ENCODE measurements at places on chromosomes 4 and X. TPM values are rescaled to one million over a fixed set of nuclear protein-coding genes. Genes with fewer than 3 reads are reported as not detected.
A peak's percentile ranks its signal among the peaks of the same experiment; 100 is the strongest.

DNA sequence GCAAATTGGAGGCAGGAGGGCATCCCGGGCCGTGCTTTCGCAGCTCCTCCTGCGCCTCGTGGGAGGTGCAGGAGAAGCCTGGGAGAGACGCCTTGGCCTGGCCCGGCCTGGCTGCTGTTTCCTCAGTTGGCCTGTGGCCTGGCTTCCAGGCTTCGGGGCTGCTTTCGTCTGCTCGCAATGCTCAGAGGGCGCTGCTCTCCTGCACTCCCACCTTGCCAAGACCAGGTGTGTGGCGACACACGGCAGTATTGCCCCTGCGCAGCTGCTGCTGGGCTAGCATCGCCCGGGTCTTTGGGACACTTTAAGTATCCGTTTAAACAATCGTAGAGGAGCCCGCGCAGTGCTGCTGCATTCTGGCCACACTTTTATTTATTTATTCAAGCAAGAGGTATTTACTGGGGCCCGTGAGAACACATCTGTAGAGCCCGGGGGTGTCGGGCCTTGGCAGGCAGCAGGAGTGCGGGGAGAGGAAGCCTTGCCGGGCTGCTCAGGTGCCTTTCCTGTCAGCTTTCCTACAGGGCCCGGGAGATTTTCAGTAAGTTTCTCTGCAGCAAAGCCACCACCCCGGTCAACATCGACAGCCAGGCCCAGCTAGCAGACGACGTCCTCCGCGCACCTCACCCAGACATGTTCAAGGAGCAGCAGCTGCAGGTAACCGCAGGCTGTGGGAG lies 26.2 kb upstream of the HGFAC start:
- no peak for DNase-seq

GRCh38 chr4:173121076-173121561 lies 47.5 kb upstream of the GALNT7 start:
- DNase-seq, result peak; percentile 4

GRCh38 chr4:25914670-25915352 lies 791 bp downstream of the SMIM20 start:
- no peak for DNase-seq

GRCh38 chr4:164467493-164467892 lies 286.4 kb upstream of the SMIM31 start:
- DNase-seq, result no peak

DNA sequence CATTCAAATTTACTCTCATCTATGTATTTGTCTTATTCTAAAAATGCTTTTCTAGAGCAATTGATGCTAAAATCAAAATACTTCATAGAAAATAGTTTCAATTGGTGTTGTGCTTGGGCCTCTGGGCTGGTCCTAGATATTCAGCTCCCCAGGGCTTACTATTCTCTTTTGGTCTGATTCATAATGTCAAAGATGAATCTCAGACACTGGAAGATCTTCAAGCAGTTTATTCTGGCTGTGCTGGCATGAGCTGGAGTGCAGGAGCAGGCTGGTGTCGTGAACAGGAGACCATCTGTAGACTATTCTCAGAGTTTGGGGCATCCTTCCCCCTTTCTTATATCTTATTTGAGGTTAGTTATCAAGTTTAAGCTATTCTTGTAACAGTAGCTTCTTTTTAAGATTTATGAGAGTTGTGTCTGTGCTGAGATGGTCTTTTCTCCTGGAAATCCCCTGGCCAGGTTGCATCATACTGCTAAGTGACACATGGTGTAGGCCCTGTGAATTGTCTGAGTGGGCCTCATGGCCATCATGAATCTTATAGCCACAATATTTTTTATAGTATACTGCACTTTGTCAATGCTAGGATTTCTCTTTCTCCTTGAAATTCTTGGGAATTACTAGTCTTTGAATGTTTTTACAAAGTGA lies 1624.0 kb upstream of the IGFBP7 start:
- DNase-seq, result no peak

GRCh38 chrX:108020631-108021030 lies 24.2 kb upstream of the VSIG1 start:
- DNase-seq, result peak; percentile 7

DNA sequence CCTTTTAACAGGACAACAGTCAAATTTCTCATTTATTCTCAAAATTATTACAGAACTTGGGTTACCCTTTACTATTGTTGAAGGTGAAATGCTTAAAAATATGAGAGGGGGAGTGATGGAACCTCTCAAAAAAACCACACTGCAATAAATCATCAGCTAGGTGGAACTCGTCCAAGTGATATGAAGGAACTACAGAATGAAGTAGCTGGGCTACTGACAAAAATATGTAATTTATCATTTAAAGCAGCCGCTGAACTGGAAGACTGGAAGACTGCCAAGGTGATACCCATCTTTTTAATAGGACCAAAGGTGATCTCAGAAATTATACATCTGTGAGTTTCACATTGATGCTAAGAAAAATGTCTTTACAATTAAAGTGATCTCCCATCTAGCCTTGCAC lies 597.7 kb upstream of the TENM3 start:
- no peak for DNase-seq

DNA sequence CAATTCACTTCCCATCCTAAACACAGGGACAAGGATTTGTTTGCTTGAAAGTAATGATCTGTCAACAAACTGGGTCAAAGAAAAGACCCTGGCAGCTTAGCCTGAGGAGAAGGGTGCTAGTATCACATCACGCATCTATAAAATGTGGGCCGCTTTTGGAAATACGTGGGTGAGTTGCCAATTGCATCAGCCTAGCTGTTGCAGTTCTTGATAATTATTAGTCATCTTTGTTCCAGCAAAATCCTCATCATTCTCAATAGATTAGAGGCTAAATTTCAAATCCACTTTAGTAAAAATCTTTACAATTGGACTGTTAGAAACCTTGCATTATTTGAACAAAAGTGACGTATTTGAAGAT lies 33.6 kb upstream of the TAPT1 start:
- no peak for DNase-seq

- DNase-seq, result peak; percentile 2
Measured at GRCh38 chr4:89434364-89434988, 126.9 kb upstream of the GPRIN3 start.

GRCh38 chr4:145822581-145822980 lies 116.0 kb downstream of the ZNF827 start:
- DNase-seq, result no peak

DNA sequence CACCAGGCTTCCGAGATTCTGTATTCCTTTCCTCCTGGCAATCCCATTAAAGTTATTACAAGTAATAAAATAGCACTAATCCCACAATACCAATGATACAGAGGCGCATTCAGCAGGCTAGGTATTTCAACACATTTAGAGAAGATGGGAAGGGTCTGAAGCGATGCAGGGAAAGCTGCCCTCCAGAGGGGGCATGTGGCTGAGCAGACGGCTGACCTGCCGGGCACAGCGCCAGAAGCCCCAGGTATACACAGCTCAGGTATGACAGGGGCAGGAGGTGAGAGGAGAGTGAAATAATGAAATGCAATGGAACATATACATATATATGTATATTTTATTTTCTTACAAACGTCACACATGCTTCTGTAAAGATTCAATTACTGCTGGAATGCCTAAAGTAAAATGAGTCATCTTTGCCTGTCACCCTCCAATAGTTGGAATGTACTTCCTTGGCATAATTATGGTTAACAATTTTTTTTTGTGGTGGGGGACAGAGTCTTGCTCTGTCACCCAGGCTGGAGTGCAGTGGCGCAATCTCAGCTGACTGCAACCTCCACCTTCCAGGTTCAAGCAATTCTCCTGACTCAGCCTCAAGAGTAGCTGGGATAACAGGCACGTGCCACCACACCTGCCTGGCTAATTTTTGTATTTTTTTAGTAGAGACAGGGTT lies 21.3 kb upstream of the CDKN2AIP start:
- DNase-seq, result peak; percentile 44

DNA sequence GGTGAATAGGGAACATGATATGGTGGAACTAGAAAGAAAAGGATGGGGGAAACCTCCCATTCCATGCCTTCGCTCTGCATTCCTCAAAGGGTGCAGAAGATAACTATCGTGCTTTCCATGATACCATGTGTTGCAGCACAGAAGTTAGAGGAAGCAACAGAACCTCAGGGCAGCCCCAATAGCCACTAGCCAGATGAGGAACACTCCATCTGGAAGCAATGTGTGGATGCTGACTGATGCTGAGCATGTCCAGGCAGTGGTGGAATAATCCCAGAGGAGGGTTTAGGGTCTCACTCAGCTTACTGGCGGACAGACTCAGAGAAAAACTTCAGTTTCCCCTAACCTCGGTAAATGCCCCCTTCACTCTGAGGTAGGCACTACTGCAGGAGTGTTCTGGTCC lies 7.5 kb downstream of the SMIM10 start:
- DNase-seq, result no peak

DNA sequence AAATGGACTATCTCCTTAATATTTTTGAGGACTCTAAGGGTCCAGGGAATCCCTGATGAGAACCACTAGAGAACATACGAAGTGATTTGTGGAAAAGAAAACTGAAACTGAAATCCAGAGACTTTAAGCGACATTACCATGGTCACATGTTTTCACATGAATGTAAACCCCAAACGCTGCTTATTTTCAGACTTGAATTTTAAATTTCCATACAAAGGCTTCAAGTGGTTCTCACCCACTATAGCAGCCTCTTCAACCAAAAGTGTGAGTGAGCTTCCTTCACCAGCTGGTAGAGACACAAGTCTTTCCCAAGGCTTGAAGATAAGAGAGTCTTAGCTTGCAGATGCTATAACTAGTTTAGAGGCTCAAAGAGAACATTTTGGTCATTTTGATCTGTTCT lies 232.7 kb downstream of the MGST2 start:
- DNase-seq, result no peak

- no peak for DNase-seq
Measured at GRCh38 chr4:100261346-100261745, 71.1 kb upstream of the DDIT4L start.

DNA sequence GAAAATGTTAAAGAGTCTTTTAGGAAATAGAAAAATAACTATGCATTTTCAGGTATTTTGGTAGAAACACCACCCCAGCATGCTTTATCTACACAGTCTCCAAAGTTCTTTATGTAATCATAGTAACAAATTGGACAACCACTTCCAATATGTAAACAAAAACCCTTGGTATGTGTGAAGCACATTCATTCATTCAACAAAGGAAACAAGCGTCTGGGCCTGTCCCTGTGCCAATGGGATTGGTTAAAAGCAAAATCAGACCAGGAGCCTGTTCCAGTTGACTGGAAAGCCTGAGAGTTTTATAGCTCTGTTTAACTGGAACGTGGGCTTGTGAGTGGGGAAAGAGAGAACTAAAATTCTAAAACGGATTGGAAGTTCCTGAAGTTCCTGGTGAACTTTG lies 41.3 kb upstream of the TENM3 start:
- no peak for DNase-seq

GRCh38 chr4:107815158-107815557 lies 9.6 kb upstream of the SGMS2 start:
- peak; percentile 7 for DNase-seq

DNA sequence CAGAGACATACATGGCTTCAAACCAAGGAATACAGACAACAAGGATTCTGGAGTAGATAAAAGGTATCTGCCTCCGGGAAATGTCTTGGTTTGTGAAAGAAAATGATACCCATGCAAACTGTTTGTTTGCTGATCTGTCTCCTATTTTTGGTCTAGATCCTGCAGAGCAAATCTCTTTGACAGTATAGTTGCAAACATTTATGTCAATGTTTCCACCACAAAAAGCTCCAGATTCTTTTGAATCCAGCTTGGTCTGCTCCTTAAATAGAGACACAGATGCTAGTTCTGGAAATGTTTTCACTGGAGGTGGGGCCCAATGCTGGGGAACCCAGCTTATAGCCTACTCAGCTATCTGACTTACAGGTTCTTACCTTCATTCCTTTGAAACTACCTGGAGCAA lies 119.7 kb downstream of the ATG4A start:
- DNase-seq, result no peak

GRCh38 chr4:32847461-32847860 lies 2127.3 kb downstream of the PCDH7 start:
- DNase-seq, result no peak

DNA sequence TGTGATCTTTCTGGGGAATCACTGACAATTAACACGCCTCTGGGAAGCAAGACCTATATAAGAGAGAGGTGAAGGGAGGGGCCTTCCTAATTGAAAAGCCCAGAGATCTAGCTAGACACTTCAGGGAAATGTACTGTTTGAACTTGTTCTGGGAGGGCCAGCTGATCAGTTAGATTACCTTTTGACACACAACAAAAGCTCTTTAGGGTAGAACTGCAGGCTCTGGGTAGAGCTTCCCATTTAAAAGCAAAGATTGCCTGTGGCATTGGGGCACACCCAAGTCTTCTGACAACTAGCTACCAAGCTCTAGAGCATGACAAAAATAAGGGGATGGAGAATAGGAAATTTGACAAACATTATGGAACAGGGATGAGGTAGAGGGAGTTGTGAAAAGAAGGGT lies 26.3 kb downstream of the AREG start:
- DNase-seq, result no peak

GRCh38 chr4:154958121-154958520 lies 177.0 kb downstream of the RBM46 start:
- DNase-seq, result no peak

- DNase-seq, result no peak
Measured at GRCh38 chrX:125620715-125621587, 301.3 kb downstream of the TEX13C start.

- DNase-seq, result no peak
Measured at GRCh38 chr4:91601401-91601800, 702.4 kb upstream of the GRID2 start.

DNA sequence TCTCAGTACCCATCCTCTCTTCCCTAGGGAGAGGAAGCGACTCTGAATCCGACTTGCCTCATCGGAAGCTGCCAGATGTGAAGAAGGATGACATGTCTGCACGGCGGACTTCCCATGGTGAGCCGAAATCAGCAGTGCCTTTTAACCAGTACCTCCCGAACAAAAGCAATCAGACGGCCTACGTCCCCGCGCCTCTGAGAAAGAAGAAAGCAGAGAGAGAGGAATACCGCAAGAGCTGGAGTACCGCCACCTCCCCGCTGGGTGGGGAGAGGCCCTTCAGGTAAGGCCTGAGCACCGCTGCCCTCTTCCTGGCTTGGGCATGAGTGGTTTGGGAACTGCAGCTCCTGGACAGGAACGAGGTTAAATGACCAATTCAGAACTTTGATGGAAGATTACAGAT lies 81.2 kb downstream of the LIMCH1 start:
- no peak for DNase-seq

DNA sequence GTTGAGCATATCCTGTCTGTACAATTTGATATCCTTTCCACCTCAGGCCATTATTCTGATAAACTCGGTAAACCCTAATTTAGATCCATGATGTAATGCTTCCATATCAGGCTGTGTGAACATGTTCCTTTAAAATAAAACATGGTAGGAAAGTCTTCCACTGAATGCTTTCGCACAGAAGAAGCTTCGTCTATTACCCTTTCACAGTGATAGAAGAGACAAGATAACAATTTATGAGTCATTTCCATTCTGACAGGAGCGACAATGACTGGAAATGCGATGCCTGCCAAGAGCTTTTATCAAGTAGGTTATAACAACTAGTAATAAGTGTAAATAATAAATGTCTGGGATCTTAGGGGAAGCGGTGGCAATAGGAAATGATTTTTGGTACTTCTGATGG lies 98.8 kb downstream of the TTC29 start:
- no peak for DNase-seq

The CFI gene
- total RNA-seq, result 1.7 TPM

The MAOB gene
- 0.06 TPM for total RNA-seq

The ZNF81 gene
- 1.9 TPM for total RNA-seq

The BEX5 gene
- total RNA-seq, result 2.1 TPM

The CABS1 gene
- total RNA-seq, result not detected

The GPR82 gene
- not detected for total RNA-seq

All from Daoy (cell line).